Suppressor macrophage treated with lipopolysaccharide for 1 hour (primary cell): ENCODE measurements at places on chromosomes 11 and 22.

GRCh38 chr11:7418906-7419305 lies 66.4 kb upstream of the OLFML1 start:
- DNase-seq, result no peak

DNA sequence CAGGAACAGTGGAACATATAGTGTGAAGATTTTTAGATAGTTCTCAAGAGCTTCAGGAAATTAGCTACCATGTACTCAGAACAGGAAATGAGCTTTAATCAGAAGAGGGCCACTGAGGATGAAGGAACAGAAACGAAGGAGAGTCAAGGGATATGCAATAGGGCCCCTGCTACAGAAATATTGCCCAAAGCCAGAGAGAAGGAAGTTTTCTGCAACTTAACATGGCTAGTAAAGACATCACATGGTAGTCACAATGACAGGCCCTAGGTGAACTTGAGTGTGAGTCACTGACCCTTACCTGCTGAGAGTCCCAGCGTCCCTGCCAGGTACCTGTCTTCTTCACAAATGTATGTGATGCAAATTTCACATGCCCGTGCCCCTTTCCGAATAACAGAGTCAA lies 25.2 kb upstream of the CARD16 start:
- DNase-seq, result peak; percentile 7

GRCh38 chr11:12914400-12914912 lies 94.7 kb upstream of the RASSF10 start:
- DNase-seq, result peak; percentile 30

DNA sequence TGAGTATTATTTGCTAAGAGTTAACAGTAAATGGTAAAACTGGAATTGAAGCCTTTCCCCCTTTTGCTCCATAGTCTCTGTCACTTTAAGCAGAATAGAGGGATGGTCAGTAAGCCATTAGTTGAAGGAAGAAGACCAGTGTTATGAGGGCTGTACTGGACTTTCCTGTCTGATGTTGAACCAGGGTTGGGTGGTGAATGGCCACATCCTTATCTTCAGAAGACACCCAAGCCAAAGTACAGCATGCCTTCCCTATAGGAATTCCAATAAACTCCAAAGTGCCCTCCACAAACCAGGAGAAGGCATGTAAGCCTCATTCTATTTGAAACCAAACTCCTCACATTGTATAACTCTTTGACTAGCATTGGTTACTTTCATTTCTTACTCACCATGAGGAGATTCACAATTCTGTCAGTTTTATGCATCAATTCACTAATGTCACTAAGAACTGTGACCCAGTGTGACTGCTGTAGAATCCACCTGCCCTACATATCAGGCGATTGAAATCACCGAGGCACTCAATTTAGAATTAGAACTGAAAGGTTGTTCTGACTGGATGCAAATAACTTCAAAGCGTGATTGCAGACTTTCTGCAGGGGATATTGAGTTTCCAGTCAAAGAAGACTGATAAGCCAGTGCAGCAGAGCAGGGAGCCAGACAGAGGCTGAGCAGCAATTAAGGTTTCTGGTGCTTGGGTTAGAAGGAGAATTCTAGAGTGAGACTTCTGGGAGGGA lies 107.1 kb upstream of the DDI1 start:
- DNase-seq, result no peak

- DNase-seq, result no peak
Observed at GRCh38 chr11:134742224-134742612, 330.2 kb upstream of the B3GAT1 start.

- no peak for DNase-seq
Observed at GRCh38 chr11:77129842-77130756, 2.1 kb downstream of the MYO7A start.

DNA sequence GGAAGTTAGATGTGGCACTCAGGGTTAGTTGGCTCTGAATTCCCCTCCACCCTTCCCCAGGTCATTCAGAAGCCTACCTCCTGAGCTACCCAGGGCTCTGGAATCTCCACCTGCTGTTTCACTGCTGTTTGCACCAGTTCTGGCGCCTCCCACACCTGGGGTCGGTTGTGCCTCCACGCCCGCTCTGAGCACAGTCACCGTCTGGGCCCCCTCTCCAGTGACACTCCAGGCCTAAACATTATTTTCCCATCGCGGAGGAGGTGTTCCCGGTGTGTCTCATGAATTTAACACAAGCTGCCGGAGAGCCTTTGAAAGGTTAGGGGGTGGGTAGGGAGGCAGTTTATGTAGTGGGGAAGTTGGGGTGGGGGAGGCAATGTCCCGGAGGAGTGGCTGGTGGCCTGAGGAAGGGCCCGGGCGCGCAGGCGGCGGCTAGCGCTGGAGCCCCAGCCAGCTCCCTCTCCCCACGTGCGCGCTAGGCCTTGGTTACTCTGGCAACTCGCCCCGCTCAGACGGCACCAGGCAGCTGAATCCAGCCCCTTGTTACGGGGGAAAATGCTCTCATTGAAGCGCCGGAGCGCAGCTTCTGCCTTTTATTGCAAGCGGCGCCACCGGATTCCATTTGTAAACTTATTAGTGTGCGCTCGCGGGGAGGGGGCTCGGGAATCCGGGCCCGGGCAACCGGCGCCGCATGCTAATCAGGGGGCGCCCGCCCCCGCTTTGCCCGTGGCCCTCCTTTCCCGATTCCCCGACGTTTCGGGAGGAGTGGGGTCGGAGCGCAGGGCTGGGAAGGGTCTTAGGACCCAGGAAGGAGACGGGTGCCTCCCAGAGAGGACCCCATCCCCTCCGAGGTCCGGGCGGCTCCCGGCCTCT lies 52.4 kb downstream of the GRIK4 start:
- no peak for DNase-seq

DNA sequence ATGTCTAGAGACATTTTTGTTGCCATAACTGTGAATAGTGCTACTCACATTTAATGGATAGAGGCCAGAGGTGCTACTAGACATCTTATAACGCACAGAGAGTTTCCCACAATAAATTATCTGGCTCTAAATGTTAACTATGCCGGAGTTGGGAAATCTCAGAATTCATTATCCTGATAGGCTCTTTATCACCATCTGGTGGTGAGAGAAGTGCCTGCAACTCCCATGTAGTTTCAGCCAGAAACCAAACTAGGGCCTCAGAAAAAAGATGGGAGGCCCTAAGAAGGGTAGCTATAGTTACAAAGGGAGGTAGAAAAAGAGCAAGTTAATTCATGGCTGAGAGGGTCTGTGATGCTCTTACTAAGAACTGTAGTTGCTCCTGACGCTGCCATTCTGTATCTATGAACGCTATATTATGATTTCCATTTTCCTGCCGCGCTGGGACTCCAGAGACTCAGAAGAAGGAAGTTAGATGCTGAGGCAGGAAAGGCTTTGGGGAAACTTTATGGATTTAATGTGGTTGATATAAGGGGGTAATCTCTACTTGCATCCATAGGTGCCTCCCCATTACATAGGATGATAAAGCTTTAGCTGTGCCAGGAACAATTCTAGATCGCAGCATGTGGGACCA lies 22.9 kb upstream of the MRPL17 start:
- DNase-seq, result peak; percentile 81

DNA sequence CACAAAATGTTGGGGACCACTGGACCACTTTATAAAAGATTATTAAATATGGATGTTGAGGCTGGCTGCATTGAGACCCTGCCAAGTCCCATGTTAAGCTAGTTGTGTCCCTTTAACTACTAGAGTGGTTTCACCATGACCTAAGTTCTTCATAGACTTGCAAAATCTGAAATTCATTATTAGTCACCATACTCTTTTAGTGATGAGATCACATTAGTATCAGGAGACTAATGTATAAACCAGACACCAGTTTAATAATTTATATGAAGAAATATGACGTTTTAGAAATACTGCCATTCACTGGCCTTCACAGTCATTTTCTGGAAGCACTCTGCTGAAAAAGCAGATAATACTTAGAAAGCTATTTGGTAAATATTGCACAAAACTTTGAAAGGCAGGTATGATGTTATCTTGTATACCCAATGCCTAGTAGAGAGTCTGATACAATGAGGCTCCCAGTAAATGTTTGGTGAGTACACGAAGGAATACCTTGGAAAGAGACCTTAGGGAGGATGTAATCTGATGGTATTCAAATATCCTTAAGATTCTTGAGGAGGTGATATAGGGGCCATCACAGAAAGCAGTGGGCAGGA lies 728.2 kb upstream of the ANO5 start:
- DNase-seq, result no peak

GRCh38 chr11:10979529-10979928 lies 121.7 kb upstream of the ZBED5 start:
- peak; percentile 71 for DNase-seq

DNA sequence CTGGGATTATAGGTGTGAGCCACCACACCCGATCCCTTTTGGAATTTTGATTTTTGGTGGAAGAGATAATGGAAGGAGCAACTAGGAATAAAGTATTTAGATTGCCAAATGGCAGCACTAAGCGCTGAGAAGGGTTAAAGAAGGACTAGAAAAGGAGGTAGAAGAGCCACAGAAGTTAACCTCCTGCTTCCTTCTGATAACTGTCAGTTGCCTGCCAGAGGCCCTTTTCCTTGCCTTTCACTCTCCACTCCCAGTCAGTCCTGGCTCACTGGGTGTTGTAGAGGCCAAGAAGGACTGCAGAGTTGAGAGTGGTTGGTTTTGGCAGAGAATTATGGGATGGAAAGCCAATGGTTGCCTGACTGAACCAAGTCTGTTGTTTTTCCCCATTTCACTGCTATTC lies 19.3 kb downstream of the ZC3H12C start:
- no peak for DNase-seq

DNA sequence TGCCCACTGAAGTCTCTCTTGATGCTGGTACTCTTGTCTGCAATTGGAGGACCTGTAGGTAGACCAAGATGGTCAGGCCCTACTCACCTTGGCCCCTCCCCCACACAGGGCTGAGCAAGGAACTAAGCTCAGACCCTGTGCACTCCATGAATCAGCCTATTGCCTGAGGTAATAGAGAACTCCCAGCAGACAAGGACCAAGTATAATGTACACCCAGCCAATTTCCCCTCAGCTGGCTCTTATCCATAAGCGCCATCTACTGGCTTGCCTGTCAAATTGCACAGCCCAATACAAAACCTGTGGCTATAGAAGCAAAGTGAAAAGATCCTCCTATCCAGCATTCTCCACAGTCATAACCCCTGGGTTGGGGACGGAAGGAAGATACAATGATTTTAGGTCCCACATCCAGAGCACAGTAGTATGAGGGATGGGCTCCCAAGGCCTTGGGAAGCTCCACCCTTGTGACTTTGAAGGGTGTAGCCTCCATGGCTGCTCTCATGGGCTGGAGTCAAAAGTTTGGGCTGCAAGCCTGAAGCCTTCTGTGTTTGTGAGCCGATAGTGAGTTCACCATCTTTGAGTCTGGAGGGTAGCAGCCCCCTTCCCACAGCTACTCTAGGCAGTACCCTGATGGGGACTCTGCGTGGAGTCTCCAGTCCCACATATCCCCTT lies 56.0 kb downstream of the GLYATL2 start:
- peak; percentile 73 for DNase-seq

- DNase-seq, result no peak
Observed at GRCh38 chr11:34936945-34937629, 20.7 kb downstream of the PDHX start.

- peak; percentile 83 for DNase-seq
Observed at GRCh38 chr11:66336234-66337102, at the start of gene RIN1. TSS of gene RIN1 (minus strand) at chr11:66336434. CDS start at chr11:66336402, 32 bp downstream.

DNA sequence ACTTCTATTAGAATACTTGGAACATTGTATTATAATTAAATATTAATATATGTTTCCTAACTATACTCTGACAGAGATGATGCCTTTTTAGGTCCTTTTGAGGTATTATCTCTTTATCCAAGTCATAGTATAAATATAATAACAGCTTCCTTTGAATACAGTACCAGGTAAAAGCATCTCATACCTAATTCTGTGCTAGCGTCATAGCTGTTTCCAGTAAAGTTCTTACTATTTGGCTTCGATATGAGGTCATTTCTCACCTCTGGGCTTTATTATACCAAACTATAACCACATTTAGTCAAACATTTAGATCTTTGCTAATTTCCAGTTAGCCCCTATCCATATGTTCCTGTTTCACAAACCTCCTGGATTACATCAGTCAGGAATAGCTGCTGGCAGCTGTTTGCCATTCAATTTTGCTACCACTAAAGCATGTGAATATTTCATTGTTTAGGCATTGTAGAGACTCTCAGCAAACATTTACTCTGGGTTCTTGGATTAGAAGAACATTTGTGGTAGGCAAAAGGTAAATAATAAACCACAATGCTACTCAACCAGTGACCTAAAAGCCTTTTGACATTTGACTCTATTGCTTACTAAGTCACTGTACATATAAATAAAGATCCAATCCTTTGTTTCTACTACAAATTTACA lies 255.1 kb downstream of the TTC28 start:
- no peak for DNase-seq

DNA sequence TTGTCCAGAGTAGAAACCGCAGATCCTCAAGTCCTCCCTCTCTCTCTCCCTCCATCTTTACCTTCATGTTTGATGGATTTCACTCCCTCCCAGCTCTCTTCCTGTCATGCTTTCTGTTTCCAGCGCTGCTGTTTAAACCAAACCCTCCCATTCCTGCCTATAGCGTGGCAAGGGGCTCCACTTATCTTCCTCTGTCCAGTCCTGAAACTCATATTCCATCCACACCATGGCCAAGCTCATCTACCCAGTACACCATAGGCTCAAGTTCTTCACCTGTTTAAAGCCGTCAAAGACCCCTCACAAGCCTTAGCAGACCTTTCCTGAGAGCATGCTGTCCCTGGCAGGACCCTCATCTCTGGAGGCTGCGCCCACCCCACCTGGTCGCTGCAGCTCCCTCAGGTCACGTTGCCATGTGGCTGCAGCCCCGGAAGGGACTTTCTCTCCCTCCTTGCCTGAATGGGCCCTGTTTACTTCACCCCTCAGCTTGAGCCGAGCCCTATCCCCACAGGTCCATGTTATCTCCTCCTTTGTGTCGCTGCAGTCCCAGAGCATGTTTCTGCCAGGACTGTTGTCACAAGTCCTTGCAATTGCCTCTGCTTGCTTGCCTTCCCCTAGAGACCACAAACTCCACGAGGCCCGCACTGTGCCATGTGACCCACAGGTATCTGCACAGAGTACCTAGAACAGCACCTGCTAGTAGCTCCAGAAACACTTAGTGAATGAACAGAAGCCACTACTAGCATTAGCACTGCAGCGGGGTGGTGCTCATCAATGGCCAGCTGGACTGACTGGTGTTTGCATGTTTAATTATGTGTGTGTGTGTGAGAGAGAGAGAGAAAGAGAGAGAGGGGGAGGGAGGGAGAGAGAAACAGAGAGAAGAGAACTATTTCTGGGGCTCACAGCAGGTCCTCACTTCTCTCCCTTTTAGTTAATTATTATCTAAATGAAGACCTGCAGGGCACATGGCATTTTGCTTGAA lies 149.4 kb upstream of the SNX19 start:
- DNase-seq, result no peak

- DNase-seq, result no peak
Observed at GRCh38 chr11:118897721-118898310, 14.1 kb downstream of the CXCR5 start.
